Cardiac fibroblast (primary cell): ENCODE measurements at places on chromosomes 6 and 20.

- peak; percentile 79 for DNase-seq
These were observed 61.9 kb downstream of the ESR1 start for GRCh38 chr6:151869345-151869744.

GRCh38 chr6:75946146-75946831 lies 126.2 kb downstream of the IMPG1 start:
- DNase-seq, result no peak

- DNase-seq, result no peak
These were observed 223.9 kb downstream of the TSHZ2 start for GRCh38 chr20:53195876-53196610.

- DNase-seq, result no peak
These were observed 447.1 kb downstream of the PREX1 start for GRCh38 chr20:48380661-48381060.

DNA sequence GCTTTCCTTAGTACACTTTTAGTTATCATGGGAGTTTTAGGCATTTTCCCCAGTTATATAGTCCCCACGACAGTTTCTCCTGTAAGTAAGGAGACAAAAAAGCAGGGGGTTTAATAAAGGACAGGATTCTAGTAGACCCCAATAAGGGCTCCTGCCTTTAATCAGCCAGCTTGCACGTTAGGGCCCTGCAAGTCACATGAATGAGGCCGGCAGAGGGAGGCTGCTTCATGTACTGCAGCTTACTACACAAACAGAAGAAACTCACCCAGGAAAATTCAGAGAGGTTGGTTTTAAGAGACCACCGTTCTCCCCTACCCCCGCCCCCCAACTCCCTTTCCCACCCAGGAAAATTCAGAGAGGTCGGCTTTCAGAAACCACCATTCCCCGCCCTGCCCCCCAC lies 229.7 kb upstream of the MOCS1 start:
- DNase-seq, result no peak

DNA sequence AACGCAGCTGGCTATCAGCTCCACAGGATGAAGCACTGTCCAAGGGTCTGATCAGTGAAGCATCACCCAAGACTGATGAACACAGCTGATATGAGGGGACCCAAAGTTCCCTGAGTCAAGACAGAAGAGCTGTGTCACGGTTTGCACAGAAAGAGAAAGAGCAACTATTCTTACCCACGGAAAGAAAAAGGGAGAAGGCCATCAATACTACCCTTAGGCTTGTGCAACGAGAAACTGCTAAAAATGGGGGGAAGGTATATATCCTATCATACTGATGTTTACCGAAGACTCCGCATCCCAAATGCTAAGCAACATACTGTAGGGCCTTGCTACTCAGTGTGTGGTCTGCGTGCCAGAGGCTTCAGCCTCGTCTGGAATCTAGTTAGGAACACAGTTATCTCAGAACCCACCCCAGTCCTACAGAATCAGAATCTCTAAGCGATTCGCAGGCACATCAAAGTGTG lies 665 bp downstream of the FASTKD5 start:
- DNase-seq, result peak; percentile 33

DNA sequence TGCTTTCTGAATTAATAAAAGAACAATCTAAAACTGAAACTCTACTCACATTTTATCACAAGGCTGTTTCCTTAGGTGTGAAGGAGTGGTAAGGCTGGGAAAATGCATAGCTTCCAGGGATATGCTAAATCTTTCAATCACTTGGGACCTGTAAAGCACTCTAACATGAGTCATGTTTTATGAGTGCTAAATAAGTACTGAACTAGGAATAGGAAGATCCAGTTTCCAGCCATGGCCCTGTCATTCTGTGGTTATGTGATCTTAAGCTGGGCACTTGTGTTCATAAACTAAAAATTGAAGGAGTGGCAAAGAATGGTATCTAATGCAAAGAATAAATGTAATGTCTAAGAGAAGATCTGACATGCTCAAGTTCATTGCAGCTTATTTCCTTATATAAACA lies 6.1 kb upstream of the TMEM200A start:
- no peak for DNase-seq

GRCh38 chr6:17866876-17867444 lies 120.5 kb downstream of the KIF13A start:
- DNase-seq, result no peak

- DNase-seq, result no peak
These were observed 1.3 kb downstream of the SMIM13 start for GRCh38 chr6:11094941-11095340.

DNA sequence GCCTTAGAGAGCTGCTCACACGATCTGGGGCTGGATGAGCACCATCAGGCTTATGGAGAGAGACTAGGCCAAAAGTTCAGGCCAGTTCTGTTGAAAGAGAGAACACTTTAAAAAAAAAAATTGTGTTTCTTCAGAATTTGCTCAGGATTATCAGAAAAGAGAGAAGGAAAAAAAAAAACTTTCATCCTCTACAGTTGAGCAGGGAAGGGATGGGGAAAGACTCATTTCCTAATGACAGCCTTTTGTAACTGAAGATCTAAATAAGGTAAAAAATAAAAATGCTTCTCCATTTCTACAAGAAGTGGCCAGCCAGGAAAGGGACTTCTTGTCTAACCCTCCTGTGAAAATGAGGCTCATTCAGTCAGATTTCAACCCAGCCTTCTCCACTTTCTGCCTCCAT lies 134.8 kb downstream of the LY86 start:
- no peak for DNase-seq

DNA sequence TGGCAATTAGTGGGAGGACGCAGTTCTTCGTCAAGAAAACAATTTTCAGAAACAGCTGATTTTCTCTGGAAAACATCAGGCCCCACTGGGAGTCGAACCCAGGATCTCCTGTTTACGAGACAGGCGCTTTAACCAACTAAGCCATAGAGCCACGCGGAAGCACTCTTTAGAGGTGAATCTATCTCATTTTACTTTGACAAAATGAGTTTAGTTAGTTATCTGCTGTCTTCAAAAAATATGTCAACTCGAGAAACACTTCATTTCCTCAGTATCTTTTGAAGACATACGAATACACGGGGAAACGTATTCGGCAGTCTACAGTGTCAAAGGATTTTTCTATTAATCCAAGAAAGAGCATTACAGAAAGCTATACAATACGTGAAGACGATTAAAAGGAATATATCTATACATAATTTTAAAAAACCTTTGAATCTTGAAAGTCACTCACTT lies 26.7 kb downstream of the GPX6 start:
- peak; percentile 90 for DNase-seq

DNA sequence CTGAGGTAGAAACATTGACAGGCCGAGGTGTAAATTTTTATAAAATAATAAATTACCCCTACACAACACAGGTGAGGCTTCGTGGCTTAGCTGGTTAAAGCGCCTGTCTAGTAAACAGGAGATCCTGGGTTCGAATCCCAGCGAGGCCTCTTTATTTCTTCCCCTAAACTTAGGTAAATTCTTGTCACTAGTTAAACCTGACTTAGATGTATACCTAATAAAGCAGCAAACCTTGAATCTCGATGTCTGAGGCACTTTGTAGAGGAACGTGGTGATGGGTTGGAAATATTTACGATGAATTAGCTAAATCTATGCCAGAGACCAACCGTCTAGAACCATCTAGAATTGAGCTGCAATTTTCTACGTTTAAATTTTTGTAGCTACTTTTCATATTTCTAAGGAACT lies 185.6 kb downstream of the OR2B2 start:
- DNase-seq, result peak; percentile 62

DNA sequence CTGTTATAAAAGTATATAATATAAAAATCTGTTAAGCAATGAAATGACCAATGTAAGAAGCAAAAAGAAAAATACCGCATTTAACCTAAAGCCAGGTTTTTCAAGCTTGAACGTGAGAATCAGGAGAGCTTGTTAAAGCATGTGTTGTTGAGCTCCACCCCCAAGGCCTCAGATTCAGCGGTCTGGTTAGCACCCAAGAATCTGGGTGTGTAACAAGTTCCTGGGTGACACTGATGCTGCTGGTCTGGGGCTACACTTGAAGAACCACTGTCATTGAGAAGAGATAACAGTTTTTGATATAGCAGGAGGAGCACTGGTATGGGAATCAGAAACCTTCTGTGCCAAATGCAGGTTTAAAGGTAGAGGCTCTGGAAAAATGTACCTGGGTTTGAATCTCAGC lies 154.0 kb downstream of the ID4 start:
- no peak for DNase-seq

- no peak for DNase-seq
These were observed 64.3 kb upstream of the ID4 start for GRCh38 chr6:19772891-19773290.

DNA sequence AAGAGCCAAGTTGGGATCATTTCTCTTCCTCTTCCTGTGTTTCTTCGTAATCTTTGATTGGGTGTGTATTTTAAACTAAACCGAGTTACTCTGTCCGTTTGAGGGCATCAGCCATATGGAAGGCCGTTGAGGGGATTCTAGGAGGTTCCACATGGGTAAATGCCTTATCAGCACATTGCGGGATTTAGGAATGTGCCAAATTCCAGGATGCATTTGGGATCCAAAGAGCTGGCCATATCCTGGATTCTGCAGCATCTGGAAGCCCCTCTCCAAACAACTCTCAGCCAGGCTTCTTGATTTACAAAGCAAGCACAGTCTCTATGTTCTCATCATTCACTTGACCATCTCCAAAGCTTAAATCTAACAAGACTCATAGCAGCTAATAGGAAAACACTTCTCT lies 67.6 kb upstream of the RIN2 start:
- no peak for DNase-seq

GRCh38 chr6:142251930-142252445 lies 49.8 kb upstream of the ADGRG6 start:
- DNase-seq, result no peak

- DNase-seq, result no peak
These were observed 12.1 kb upstream of the SRC start for GRCh38 chr20:37333848-37334318.

DNA sequence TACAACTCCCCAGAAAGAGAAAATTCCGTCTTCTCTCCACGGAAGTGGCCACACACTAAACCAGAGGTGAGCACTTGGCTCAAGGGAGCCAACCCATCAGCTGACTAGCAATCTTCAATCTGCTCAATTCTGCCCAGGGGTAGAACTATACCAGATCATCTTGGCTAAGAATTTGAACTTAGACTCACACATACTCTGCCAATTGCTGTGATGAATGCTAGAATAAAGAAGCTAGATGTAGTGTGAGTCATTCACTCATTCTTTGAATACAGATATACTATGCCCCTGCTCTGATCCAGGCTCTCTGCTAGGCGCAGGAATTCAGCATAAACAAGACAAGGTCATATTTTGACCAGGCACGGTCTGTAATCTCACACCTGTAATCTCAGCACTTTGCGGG lies 147.9 kb upstream of the SHLD1 start:
- peak; percentile 34 for DNase-seq

DNA sequence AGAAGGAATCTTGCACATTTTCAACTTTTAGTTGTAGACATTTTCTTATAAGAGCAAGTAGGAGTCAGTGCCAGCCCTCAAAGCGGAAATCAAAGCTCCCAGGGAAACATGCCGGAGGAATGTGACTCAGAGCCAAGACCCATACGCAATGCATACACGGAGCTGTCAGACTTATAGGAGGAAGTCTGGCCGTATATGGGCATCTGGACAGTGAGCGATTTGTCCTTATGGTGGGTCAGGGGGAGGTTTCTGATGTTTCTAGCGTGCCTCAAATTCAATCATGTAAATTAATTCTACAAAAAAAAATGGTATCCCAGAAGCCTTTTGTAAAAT lies 3.6 kb upstream of the CCN2 start:
- DNase-seq, result peak; percentile 99

GRCh38 chr6:107690643-107691061 lies 133.5 kb downstream of the SCML4 start:
- peak; percentile 96 for DNase-seq

DNA sequence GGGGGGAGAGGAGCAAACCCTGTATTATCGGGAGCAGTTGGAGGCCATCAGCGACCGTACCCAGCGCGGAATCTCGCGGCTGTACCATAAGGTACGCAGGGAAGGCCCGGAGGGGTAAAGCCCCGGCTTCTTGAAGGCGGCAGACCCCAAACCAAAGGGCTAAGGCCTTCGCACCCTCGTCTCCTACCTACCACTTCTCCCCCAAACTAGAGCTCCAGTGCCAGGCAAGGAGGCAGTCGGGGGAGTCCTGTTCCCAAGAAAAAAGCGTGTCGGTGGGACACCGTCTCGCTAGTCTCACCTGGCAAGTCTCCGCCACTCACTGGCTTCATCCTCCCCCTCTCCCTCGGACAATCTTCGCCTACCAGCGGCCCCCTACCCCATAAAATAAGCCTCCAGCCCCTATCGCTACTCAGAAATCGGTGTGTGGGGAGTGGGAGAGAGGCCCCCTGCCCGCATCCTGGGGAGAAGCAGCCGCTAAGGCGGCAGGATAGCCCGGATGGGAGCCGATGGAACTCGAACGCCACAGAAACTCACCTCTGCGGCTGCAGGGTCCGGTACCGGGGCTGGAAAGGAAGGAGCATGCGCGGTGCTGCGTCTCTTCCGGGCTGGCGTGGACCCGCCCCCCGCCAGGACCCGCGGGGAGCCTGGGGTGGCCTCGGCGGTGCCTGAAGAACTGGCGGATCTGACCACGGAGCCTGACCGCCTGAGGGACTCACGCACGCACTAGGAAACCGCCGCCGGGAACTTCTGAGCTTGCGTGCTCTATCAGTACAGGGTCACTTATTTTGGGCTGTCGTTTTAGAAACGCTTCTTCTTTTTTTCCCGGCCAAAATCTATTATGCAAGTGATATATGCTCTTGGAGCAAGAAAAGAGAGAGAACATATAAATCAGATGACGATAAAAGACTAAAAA lies at the start of gene RPS10:
Gene RPS10, minus strand, starts transcription at position 572 of the 913 bp plus-strand sequence. CDS start 848 bp downstream, outside the sequence.
- DNase-seq, result peak; percentile 96

DNA sequence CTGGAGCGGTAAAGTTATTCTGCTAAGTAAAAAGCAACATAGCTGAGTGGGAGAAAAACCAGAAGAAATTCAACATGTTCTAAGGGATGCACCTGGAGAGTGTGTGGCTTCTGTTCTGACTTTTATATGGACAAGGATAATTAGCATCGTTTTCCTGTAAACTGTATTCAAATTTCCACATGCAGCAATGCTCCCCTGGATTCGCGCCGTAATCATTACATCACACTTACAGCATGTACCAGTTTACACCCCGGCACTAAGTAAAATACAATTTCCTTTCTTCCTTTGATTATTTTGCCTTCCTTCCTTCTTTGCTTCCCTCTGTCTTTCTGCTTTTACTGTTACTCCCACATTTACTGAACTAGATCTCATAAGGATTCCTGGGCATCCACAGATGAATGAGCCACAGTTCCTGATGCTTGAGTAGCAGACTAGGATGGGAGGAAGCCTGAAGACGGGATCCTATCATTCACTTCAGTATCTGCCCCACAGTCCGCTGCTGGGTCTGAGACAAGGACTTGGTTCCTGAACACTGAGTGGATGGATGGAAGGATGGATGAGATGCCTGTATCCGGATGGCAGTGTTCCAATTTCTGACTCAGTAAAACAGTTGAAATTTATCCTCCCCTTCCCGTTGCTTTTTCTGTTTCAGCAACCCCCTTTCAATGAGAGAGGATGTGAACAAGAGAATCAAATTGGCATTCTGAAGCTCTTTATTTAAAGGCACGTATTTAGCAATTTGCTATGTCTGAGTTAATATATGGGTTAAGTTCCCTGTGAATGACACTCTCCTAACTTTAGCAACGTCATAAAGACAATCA lies 174.6 kb downstream of the GJA10 start:
- peak; percentile 19 for DNase-seq
